ENCODE measurements at places on chromosomes 16 and 17.

- no peak for DNase-seq
These were observed 16.2 kb upstream of the MRC2 start for GRCh38 chr17:62611292-62611691.

DNA sequence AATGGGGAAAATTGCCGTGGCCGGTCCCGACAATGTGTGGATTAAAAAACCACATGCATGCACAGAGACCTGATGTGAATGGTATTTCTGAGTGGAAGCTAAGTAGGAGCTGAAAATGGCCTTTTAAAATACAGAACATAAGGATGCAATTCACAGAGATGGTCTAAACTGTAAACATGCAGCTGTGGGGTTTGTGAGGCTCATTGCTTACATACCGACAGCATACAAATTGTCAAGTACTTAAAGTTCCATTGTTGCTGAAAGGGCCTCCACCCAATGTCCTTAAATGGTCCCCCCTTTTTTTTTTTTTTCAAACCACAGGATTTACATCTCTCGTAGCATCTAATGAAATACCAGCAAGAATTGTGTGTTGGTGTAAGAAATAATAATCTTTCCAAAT is 523.2 kb downstream of the MAF start:
- no peak for DNase-seq

DNA sequence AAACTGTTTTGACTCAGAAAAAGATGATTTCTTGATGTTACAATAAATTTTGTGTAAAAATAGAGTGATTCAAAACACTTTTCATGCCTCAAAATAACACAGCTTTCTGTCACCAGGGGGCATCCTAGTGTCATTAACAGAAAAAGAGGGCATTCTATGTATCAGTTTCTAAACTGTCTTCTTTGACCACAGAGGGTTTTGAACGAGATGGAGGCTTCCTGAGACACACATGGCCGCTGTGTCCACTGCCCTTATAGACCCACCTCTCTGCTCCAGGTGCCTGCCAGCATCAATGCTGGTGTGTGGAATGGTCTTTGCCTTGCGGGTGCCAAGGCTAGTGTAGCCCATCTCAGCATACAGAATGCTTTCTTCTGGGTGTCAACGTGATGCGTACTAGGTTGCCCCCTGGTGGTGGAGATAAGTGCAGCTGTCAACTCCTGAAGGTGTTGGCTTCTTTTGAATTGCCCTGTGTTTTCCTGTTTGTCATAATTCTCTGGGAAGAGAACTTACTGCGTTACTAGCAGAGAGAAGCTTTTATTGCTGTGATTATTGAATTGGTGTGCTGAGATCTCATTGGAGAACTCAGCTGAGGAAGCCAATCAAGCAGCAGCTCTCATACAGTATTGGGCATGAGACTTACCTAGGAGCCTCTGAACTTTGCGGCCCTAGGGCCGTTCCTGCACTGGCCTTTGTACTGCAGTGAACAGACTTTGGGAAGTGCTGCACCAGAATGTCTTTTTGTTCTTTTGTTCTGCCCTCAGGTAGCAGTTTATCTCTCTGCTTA is 38.6 kb downstream of the USP10 start:
- DNase-seq, result no peak

DNA sequence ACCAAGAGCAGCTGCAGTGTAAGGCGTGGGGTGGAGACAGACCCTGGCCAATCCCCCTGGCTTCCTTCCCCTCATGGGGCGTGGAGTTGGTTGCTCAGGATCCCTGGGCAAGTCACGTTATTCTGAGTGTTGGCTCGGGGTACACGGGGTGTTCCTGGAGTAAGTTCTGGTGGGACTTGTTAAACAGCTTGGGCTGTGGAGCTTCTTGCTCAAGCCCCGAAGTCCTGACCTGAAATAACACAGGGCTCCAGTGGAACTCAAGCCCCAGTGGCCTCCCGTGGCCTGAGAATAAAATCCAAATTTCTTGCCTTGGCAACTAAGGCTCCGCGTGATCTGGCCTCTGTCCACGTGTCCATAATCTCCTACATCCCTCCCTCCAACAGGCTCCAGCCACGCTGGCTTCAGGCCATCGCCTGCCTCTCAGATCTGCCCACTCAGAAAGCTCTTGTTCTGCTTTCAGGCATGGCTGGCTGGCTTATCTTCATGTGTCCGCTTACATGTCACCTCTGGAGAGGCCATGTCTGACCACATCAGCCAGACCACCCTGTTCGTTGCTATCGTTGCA is 49.3 kb upstream of the BCO1 start:
- peak; percentile 24 for DNase-seq

DNA sequence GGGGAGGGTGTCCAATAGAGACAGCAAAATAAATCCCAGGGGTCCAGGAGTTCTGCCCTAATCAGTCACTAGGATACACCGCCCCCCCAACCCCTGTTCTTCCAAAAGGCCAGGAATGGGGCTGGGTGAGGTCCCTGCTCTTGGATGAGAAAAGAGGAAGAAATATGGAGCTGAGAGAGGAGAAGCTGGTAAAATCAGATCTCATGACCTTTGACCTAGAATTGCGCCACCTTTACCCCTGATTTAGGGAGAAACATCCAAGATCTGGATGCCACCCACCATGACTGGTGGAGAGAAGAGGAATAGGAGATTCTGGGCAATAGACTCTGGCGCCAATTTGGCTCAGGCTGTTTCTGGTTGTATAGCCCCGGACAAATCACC is 707 bp upstream of the CACNB1 start:
- no peak for DNase-seq

GRCh38 chr16:83586461-83587200 is 221.1 kb upstream of the HSBP1 start:
- no peak for DNase-seq

GRCh38 chr17:75773808-75774470 is 8.9 kb upstream of the GALK1 start:
- DNase-seq, result no peak

- no peak for DNase-seq
These were observed 137.9 kb upstream of the GSE1 start for GRCh38 chr16:85475233-85475632.

DNA sequence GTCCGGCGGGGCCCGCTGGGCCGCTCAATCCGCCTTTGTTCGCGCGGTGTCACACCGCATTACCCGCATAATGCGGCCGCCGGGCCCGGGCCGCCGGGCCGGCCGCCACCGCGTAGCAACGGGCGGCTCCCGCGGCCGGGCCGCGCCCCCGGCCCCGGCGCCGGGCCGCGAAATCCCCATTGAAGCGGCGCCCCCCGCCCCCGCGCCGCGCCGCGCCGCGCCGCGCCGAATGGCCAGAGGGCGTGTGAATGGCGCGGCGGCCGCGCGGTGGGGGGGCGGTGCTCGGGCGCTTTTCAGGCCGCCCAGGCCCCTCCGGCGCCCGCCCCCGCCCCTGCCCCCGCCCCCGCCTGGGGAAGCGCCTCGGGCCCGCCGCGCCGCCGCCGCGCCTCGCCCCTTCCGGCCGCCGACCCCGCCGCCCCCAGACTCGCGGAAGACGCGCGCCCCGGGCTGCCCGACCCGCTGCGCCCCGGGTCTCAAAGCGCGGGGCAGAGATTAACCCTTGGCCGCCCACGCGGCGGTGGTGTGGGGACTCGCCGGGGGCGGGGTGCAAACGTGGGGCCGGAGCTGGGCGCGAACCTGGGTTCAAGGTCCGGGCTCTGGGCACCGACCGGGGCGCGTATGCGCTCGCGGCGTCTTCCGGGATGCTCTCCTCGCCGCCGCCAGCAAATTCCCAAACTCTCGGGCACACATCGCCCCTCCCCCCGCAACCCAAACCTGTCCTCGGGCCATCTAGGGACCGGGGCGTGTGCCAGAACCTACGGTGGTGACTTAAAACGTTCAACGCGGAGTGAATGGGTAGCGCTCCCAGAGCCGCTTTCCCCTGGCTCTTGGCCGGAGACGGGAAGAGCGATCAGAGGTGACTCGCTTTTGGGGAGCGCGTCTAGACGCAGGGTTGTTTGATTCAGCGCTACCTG is 46.7 kb downstream of the WNT3 start:
- DNase-seq, result no peak

- DNase-seq, result no peak
These were observed 195.2 kb downstream of the IRX5 start for GRCh38 chr16:55125818-55126385.

DNA sequence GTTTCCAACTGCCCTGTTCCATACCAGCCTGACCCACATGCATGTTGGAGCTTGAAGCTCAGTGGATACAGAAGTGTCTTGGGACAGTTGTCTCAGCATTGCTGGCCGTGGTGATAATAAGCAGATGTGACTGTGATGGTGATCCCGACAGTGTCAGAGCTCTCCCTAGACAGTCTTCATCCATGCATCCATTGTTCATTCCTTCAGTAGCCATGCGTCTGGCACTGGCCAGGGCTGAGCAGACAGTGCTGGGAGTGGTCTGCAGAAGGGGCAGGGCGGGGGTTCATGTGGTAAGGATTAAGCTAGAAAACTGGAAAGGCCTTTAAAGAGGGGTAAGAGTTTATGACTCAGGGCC is 68.1 kb downstream of the GNAO1 start:
- DNase-seq, result no peak

GRCh38 chr17:41131979-41132378 is 8.0 kb upstream of the KRTAP4-12 start:
- DNase-seq, result no peak

DNA sequence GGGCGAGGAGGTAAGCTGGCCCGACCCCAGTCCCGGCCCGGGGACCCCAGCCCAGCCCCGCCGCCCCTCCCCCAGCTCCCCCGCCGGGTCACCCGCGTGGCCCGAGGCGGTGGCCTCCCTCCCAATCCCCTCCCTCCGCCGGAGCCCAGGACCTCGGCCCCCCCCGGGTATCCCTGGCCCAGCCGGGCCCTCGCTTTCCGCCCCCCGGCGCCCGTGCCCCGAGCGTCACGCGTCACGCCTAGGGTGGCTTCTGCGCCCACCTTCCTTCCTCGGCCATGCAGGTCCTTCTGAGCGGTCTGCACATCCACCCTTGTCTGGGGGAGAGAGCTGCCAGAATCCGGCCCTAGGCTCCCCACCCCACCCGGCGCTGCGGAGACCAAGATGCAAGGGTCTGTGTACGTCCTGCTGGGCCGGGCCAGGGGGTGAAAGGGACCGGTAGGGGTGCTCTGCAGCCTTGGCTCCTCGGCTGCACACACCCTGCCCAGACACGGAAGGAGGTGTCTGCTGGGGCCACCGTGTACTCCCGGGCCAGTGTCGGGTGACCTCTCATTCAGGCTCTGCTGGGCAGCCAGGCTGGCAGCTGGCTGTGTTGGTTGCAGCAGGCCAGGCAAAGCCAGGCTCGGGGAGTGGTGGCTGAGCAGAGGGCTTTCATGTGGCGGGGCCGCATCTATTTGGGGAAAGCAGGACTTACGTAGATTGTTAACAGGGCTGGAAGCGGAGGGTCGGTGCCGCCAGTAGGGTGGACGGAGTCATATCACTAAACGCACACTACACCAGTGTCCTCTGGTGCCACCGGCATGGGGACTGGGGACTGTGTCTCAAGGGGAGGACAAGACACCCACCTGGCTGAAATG is 754 bp downstream of the RAB11FIP4 start:
- DNase-seq, result no peak

- no peak for DNase-seq
These were observed 848 bp downstream of the DNASE1L2 start for GRCh38 chr16:2237102-2237482.

DNA sequence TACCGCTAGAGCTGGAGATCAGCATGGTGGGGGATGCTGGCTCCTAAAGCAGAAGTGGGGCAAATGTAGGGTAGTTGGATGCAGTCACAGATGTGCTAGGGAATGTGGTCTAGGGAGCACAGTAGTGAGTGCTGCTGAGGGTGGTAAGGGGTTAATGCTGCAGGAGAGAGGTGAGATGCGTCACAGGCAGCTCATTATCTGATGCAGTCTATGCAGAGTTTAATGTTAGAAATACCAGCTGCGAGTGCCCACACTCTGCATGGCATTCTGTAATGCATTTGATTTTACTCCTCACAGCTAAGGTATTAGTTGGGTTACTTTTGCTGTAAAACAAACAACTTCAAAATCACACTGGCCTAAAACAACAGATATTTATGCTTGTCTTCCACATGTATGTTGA is 491.3 kb upstream of the HSBP1 start:
- no peak for DNase-seq

GRCh38 chr17:60094754-60095153 is 16.0 kb upstream of the HEATR6 start:
- no peak for DNase-seq

GRCh38 chr16:764848-765487 is 4.4 kb downstream of the MSLN start:
- no peak for DNase-seq

DNA sequence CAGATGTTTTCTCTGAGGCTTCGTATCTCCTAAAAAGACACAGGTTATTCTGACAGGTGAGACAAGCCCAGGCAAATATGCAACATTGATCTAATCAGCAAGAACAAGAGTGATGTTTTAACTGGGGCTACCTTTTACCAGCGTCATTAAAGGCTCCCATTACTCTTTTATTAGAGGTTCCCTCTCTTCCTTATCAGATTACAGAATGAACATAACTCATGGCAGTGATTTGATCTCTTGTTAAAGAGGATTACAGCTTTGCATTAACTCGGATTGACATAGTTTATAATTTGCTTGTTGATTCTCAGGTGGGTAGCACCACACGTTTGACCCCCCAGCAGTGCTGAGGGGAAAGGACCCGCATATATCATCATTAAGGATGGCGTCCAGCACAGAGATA is 90.5 kb downstream of the AATF start:
- no peak for DNase-seq

GRCh38 chr17:11296994-11297393 is 56.0 kb downstream of the SHISA6 start:
- no peak for DNase-seq

GRCh38 chr17:75587675-75588595 is at the start of gene MYO15B:
Gene MYO15B, plus strand, starts transcription at chr17:75587800. Its CDS starts 258 bp downstream, at chr17:75588058.
- no peak for DNase-seq

- no peak for DNase-seq
These were observed 56.8 kb downstream of the ANKFY1 start for GRCh38 chr17:4206962-4207361.

GRCh38 chr17:66830451-66830850 is 4.5 kb upstream of the CACNG5 start:
- DNase-seq, result no peak

GRCh38 chr16:23434380-23434779 is 18.6 kb downstream of the COG7 start:
- no peak for DNase-seq
